ENCODE measurements at places on chromosomes 5 and 9.

- DNase-seq, result no peak
Measured at GRCh38 chr5:13910201-13910600, 34.3 kb downstream of the DNAH5 start.

DNA sequence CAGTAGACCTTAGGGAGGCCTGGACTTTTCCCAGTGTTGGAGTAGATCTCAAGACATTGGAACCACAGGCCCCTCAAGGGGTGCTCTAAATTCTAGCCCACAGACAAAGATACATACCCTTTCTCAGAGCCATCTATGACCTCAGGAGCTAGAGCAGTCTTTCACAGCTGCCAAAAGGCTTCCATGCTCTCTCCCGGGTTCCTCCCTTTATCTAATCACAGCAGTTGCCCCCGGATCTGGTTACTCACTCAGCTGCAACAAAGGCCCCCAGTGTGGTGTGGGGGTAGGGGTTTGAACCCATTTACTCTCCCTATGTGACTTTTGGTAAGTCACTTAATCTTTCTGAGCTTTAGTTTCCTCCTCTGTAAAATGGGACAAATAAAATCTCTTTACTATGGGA is 27.0 kb downstream of the POU4F3 start:
- DNase-seq, result no peak

DNA sequence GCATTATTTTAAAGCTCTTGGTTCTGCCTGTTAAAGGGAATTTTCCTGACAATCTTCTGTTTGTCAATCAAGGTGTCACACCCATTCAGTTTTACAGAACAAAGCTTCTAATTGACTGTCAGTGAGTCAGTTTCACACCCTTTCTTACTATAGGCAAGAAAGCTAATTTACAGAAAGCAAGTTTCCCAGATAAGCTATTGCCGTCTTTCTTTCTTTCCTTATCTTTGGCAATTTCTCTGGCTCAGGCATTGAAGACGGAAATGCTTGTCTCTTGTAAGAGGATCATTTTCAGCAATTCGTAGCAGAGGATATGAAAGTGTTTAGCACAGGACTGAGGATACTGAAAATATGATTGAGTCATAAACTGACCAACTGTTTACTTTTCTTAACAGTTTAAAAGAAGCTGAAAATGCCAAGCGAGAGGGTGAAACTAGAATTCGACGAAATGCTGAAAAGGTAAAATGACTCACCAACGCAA is 27.0 kb downstream of the SPINK5 start:
- no peak for DNase-seq

DNA sequence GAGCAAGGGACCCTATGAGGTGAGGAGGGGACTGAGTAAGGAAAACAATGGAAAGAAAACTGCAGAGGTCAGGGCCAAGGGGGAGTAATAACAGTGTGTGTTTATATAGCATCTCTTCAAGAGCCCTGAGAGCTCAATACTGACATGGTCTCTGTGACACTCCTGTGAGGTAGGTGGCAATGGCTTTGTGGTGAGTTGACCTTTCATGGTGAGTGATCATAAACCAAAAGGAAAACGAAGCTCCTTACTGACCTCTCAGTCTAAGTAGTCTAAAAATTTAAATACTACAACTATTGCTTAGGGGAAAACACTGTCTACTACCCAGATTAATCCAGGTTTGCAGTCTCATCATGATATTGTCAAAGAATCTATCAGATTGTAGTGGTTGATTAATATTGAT is 130.9 kb downstream of the SNCAIP start:
- DNase-seq, result no peak

DNA sequence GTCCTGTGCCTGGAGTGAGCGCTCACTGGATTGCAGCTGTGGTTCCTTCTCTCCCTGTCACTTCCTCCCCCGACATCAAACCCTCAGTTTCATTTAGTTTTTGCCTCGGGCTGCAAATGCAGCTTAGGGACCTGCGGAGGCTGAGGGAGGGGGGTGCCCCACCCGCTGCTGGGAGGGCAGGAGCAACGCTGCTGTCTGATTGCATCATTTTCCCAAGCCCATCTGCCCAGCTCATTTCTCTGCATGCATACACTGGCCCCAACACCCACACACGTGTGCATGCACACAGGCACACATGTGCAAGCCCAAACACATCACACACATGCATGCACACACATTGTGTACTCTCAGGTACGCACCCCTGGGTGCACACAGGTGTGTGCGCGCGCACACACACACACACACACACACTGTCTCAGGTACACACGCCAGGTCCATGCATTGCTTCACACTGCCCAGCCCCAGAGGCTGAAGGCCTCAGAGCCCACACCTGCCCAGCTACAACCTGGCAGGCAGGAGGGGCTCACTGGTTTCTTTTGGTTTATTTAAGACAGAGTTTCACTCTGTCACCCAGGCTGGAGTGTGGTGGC is 3.4 kb downstream of the ASS1 start:
- no peak for DNase-seq

GRCh38 chr5:92887254-92887653 is 693.8 kb downstream of the NR2F1-AS1 start:
- no peak for DNase-seq

GRCh38 chr9:118596374-118597015 is 772.7 kb downstream of the BRINP1 start:
- no peak for DNase-seq

GRCh38 chr9:83346655-83347420 is 191.4 kb downstream of the FRMD3 start:
- DNase-seq, result no peak

GRCh38 chr9:35308316-35308715 is 146.5 kb downstream of the UNC13B start:
- no peak for DNase-seq

- DNase-seq, result no peak
Measured at GRCh38 chr5:130136300-130136699, 232.0 kb downstream of the CHSY3 start.

DNA sequence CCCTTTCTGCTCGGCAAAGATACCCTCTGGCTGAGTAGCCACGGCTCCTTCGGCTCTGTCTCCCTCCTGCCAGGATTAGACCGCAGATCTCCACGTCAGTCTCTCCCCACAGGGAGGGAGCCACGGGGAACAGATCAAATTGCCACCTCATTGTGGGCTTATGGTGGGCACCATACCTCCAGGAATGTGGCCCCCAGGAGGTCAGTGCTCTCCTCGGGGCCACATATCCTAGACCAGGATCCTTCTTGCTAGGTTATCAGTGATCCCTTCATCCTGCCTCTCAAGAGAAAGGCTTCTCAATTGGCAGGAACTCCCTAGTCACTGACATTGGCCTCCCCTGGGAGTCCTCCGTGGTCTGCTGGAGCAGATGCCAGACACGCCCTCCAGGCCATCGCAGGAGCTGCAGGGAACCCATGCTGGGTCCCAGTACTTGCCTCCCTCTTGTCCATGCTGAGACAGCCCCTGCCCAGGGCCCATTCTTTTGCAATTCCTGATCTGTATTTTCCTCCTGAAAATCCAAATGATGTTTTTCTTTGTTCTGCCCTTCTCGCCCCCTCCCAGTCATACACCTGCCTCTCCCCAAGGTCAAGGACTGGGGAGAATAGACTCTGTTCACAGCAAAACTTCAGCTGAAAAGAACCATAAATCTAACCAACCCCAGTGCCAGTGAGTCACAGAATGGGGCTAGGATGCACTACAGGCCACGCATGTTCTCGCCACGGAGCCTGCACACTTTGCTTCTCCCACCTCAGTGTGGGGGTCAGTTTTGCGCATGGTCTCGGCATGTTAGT is 31.6 kb upstream of the ENHO start:
- no peak for DNase-seq

- no peak for DNase-seq
Measured at GRCh38 chr5:174120401-174121005, 75.0 kb downstream of the NSG2 start.

- DNase-seq, result no peak
Measured at GRCh38 chr9:126413391-126414068, 86.9 kb downstream of the MVB12B start.

- no peak for DNase-seq
Measured at GRCh38 chr5:173290477-173291131, 37.6 kb downstream of the STC2 start.

DNA sequence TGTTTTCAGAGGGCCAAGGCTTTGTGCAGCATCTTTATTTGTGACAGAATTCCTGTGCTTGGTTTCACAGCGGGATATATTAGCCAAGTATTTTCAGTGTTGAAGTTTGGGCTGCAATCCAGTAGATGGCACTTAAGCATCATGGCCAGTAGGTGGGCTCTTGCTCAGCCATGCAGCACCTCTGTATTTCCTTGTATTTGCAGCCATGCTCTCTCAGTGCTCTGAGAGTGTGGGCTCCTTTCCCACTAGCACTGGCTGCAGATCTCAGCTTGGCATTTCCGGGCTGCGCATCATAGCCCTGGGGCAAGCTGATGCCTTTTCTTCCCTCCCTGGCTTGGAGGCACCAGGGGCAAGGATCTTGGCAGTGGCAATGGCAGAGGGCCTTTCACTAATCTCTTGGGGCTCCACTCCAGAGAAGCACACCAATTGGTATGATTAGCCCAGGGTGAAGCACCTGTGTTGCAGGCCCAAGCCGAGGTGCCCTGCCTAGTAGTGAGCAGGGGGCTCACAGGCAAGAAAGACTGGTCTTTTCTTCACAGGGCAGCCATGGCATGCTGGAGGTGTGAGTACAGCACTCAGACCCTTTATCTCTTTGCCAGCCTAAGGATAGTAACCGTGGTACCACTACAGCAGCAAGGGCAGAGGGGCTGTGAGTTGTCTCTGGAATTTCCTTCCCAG is 48.3 kb downstream of the SLCO6A1 start:
- no peak for DNase-seq

Data from CD4-positive, alpha-beta T cell treated with Interleukin-12 subunit alpha and Interleukin-12 subunit beta, for 1 hour (primary cell).